ENCODE measurements at places on chromosomes 1 and 21. TPM values are rescaled to one million over a fixed set of nuclear protein-coding genes. Genes with fewer than 3 reads are reported as not detected.

Gene CFAP45
- 1.6 TPM for total RNA-seq

Gene TMEM35B
- 18.5 TPM for total RNA-seq

Gene ELAPOR1
- total RNA-seq, result 6.2 TPM

Gene RGS13
- 0.77 TPM for total RNA-seq

Gene HMGCS2
- total RNA-seq, result not detected

Gene CYB5RL
- total RNA-seq, result 5.6 TPM

Gene SPATA46
- total RNA-seq, result not detected

Gene SYCP1
- not detected for total RNA-seq

Gene SOX13
- total RNA-seq, result 44.7 TPM

Gene MANEAL
- 3.8 TPM for total RNA-seq

Gene TSPAN1
- not detected for total RNA-seq

Gene MYOCOS
- not detected for total RNA-seq

Gene TMOD4
- 2.6 TPM for total RNA-seq

Gene FAM177B
- not detected for total RNA-seq

Gene SLFNL1
- total RNA-seq, result 0.18 TPM

Gene OR2C3
- total RNA-seq, result not detected

Gene PEAR1
- 0.80 TPM for total RNA-seq

Gene PTPRU
- total RNA-seq, result 0.54 TPM

Gene GPR3
- 0.60 TPM for total RNA-seq

Gene RPE65
- not detected for total RNA-seq

Gene RXRG
- not detected for total RNA-seq

Gene DIO1
- total RNA-seq, result not detected

Gene TMEM82
- total RNA-seq, result not detected

Gene S100A14
- not detected for total RNA-seq

Gene MTARC2
- 1.7 TPM for total RNA-seq

Gene MNDA
- total RNA-seq, result 3.3 TPM

Gene CD5L
- not detected for total RNA-seq

Gene FMOD
- not detected for total RNA-seq

Gene TTC39A
- not detected for total RNA-seq

Gene VTCN1
- total RNA-seq, result not detected

Gene CFHR5
- not detected for total RNA-seq

Gene SLC25A34
- 1.8 TPM for total RNA-seq

Gene CXADR
- total RNA-seq, result not detected

Gene UFC1
- total RNA-seq, result 155 TPM

Gene C1QB
- 1.3 TPM for total RNA-seq

Gene GUCA2B
- not detected for total RNA-seq

Gene MLLT11
- 11.2 TPM for total RNA-seq

Gene CHIA
- total RNA-seq, result not detected

Gene CCDC185
- total RNA-seq, result not detected

Gene SGIP1
- total RNA-seq, result not detected

Gene TRIM67
- total RNA-seq, result not detected

Gene DMRTA2
- total RNA-seq, result not detected

Gene LEPR
- total RNA-seq, result 2.0 TPM

Gene NPPA
- not detected for total RNA-seq

Gene CACHD1
- not detected for total RNA-seq

Gene CYP4A22
- not detected for total RNA-seq

Gene RNU1-3
- total RNA-seq, result 3,261 TPM

Gene OXCT2
- 0.42 TPM for total RNA-seq

Gene IL6R
- 3.8 TPM for total RNA-seq

Data from natural killer cell (primary cell).